ENCODE measurements at places on chromosomes 6 and 20.

GRCh38 chr20:47741669-47742608, 43.3 kb downstream of the SULF2 start:
- DNase-seq: no peak

GRCh38 chr20:13231031-13231752, 10.1 kb downstream of the ISM1 start:
- DNase-seq: no peak

DNA sequence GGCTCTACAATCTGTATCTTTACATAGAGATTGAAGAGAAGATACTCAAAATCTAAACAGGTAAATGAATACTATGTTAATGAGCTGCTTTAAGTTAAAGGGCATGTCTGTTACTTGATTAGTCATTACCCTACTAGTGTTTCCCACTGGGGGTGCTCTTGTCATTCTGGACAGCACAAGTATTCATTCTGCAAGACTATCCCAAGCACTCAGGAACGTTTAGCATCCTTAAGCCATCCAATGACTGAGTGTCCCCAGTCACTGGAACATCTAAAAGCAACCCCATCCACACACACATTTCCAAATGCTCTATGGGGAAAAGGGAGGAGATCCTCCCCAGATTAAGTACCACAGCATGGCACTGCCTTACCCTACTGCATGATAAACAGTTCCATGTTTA, 25.7 kb downstream of the EZR start:
- DNase-seq: no peak

GRCh38 chr6:122200440-122200839, 199.0 kb upstream of the HSF2 start:
- DNase-seq: no peak
